ENCODE measurements at places on chromosomes 1 and 21. TPM values are rescaled to one million over a fixed set of nuclear protein-coding genes. Genes with fewer than 3 reads are reported as not detected.
A peak's percentile ranks its signal among the peaks of the same experiment; 100 is the strongest.

- peak; percentile 79 for DNase-seq
These were observed at the start of gene GRIK3 for GRCh38 chr1:37034121-37035013. TSS of gene GRIK3 (minus strand) at chr1:37034515. CDS start at chr1:37034108, 407 bp downstream.

DNA sequence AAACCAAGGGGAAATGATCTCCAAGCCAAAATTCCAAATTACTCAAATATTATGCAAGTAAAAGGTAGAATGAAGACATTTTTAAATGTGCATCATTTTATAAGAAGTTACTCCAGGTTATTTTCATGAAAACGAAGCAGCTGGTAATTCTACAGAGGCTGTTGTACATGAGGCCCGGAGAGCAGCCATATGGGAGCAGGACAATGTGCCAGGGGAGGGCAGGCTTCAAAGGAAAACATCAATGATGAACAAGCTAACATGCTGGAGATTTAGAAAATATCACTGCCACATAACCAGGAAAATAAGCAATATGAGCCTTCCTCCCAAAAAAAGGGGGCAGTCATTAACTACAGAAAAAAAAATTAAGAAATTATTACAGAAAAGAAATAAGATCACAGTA, 109.1 kb downstream of the TIAM1 start:
- DNase-seq, result no peak

The TARDBP gene
- total RNA-seq, result 313 TPM

- no peak for DNase-seq
These were observed 153.9 kb downstream of the GALNT2 start for GRCh38 chr1:230220907-230221306.

- no peak for DNase-seq
These were observed 22.6 kb downstream of the BTG2 start for GRCh38 chr1:203327684-203328457.

The FOXD3 gene
- 41.3 TPM for total RNA-seq

DNA sequence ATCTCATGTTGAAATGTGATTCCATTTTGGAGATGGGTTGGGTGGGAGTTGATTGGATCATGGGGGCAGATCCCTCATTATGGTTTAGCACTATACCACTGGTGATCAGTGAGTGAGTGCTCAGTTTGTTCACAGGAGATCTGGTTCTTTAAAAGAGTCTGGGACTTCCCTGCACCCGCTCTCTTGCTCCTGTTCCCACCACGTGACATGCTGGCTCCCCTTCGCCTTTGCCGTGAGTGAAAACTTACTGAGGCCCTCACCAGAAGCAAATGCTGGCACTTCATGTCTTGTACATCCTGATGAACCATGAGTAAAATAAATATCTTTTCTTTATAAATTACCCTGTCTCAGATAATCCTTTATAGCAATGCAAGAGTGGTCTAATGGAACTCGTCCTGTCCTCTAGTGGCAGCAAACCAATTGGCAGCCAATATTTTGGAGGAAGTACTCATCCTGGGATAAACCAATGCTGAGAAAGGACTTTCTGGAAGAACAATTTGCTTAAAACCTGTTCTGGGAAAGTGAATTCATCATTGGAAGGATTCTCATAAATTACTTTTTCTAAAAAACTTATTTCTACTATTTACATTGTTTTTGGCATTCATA, 27.8 kb upstream of the CYP4A11 start:
- DNase-seq, result peak; percentile 43

The WDR77 gene
- total RNA-seq, result 111 TPM

DNA sequence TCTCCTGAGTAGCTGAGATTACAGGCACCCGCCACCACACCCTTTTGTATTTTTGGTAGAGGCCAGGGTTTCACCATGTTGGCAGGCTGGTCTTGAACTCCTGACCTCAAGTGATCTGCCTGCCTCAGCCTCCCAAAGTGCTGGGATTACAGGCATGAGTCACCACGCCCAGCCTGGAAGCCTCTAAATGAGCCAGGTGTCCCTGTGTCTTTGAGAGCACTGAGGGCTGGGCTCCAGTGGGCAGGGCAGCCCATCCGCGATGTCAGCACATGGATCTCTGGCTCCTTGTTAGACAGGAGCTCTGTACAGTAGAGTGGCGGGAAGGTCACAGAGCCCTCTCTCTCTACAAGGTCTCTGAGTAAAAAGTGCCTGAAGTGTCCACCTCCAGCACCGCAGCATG, 124.3 kb downstream of the PGBD5 start:
- DNase-seq, result no peak

DNA sequence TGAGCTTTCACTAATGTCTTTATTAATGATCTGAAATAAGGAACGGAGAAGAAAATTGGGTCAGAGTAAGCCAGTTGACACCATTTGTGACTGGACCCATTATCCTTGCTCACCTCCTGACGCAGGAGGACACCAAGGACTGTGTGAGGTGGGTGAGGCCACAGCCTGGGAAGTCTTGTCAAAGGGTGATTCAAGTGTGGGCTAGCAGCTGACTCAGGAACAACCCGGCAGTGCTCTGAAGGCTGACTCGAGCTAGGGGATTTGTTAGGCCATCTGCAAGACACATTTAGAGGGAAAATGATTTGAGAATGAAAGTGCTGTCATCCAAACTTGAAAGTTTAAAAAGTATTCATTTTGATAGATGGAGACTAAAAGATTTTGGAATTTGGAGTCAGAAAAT, 21.2 kb downstream of the PRRX1 start:
- no peak for DNase-seq

The PPFIA4 gene
- 7.6 TPM for total RNA-seq

All from GM23338 (cell line).